ENCODE measurements at places on chromosomes 12 and 14.

- DNase-seq = no peak
Measured at GRCh38 chr14:30445852-30446251, 113.1 kb upstream of the G2E3 start.

DNA sequence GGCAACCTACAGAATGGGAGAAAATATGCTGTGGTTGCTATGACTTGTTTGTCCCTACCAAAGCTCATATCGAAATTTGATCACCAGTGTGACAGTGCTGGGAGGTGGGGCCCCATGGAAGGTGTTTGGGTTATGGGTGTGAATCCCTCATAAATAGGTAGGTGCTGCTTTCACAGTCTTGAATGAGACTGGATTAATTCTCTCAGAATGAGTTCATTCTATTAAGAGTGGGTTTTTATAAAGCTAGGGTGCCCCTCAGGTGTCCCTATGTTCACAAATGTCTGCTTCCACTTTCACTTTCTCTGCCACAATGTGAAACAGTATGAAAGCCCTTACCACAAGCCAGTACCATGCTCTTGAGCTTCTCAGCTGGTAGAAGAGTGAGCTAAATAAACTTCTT, 133.5 kb downstream of the CPNE8 start:
- no peak for DNase-seq

- no peak for DNase-seq
Measured at GRCh38 chr14:70871863-70872677, 35.2 kb upstream of the PCNX1 start.

DNA sequence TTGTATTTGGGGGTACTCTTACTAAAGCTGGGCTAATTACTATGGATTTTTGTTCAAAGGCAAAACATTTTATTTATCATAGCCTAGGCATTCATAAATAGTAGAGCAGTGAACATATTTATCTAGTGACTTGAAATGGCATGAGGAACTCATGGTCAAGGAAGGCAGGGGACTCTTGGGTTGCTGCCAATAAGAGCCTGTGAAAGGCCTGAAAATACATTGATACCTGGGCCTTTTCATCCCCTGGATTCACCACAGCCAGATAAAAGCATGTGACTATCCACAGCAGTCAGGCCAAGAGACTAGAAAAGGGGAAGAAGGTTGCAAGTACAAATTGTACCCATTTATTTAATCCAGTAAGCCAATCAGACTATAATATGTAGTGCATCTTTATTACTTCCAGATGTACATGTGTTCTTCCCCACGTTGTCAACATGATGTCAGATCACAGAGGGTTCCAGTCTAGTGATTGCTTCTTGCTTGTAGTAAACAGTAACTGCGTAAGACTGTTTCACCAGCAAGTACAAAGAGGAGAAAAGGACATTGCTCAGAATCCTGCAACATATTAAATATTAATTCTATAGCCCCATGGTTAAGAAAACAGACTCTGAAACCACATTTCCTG, 409.7 kb downstream of the NOVA1 start:
- DNase-seq = no peak

All from SHP77 (cell line).